ENCODE measurements at places on chromosomes 7 and 10. TPM values are rescaled to one million over a fixed set of nuclear protein-coding genes. Genes with fewer than 3 reads are reported as not detected.

The MGAM2 gene
- total RNA-seq = not detected

The TEX36 gene
- not detected for total RNA-seq

GRCh38 chr7:30913821-30914515 lies 2.3 kb downstream of the AQP1 start:
- DNase-seq = no peak

- DNase-seq = no peak
Measured at GRCh38 chr7:43456200-43456599, 126.7 kb upstream of the STK17A start.

GRCh38 chr7:93165447-93165846 lies 17.3 kb upstream of the SAMD9L start:
- no peak for DNase-seq
